CD4-positive, alpha-beta T cell (primary cell): ENCODE measurements at places on chromosomes 6 and 20.

- no peaks in the 10 kb centered on the region for H3K36me3 ChIP-seq
- H3K27me3 ChIP-seq: no peaks in the 10 kb centered on the region
- no peak overlapping the region for H3K4me3 ChIP-seq
- DNase-seq: no peak
These were observed 35.6 kb downstream of the B4GALT5 start for GRCh38 chr20:49677777-49678758.

DNA sequence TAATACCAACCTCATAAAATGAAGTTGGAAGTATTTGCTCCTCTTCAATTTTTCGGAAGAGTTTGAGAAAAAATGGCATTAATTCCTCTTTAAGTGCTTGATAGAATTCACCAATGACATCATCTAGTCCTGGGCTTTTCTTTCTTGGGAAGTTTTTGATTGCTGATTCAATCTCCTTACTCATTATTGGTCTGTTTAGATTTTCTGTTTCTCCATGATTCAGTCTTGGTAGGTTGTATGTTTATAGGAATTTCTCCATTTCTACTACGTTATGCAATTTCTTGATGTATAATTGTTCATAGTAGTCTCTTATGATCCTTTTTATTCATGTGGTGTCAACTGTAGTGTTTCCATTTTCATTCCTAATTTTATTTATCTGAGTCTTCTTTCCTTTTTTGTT is 176.9 kb upstream of the PRND start:
- no peaks in the 10 kb centered on the region for H3K4me1 ChIP-seq
- peaks cover 7% of the 10 kb centered on the region for H3K27me3 ChIP-seq
- H3K27ac ChIP-seq: no peak overlapping the region

DNA sequence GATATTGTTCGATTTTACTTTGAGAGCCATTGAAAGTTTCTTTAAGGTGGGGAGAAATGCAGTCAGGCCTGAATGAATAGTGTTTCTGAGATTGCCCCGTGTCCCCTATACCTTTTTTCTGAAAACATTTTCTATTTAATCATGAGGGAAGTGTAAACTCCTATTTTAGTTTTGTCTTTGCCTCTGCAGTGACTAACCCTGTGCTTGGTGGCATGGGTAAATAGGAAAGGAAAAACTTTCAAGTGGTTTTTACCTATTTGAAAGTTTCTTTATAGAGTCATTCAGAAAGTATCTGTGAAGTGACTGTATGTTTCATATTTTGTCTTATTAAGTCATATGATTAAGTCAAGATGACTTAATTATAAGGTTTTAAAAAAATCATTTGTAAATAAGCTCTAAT is 14.5 kb downstream of the SNRNP48 start:
- no peak overlapping the region for H3K4me3 ChIP-seq
- DNase-seq: no peak
- no peaks in the 10 kb centered on the region for H3K27me3 ChIP-seq
- H3K36me3 ChIP-seq: peaks cover 87% of the 10 kb centered on the region
- H3K4me1 ChIP-seq: no peaks in the 10 kb centered on the region

GRCh38 chr6:125808060-125808459 is 17.3 kb downstream of the NCOA7 start:
- DNase-seq: no peak
- no peak overlapping the region for H3K27ac ChIP-seq
- H3K36me3 ChIP-seq: peaks cover 5% of the 10 kb centered on the region
- no peaks in the 10 kb centered on the region for H3K27me3 ChIP-seq

- no peaks in the 10 kb centered on the region for H3K27me3 ChIP-seq
- no peaks in the 10 kb centered on the region for H3K4me1 ChIP-seq
- H3K4me3 ChIP-seq: no peak overlapping the region
- no peak for DNase-seq
- no peak overlapping the region for H3K27ac ChIP-seq
These were observed 143.8 kb upstream of the LAMA2 start for GRCh38 chr6:128739112-128739511.

DNA sequence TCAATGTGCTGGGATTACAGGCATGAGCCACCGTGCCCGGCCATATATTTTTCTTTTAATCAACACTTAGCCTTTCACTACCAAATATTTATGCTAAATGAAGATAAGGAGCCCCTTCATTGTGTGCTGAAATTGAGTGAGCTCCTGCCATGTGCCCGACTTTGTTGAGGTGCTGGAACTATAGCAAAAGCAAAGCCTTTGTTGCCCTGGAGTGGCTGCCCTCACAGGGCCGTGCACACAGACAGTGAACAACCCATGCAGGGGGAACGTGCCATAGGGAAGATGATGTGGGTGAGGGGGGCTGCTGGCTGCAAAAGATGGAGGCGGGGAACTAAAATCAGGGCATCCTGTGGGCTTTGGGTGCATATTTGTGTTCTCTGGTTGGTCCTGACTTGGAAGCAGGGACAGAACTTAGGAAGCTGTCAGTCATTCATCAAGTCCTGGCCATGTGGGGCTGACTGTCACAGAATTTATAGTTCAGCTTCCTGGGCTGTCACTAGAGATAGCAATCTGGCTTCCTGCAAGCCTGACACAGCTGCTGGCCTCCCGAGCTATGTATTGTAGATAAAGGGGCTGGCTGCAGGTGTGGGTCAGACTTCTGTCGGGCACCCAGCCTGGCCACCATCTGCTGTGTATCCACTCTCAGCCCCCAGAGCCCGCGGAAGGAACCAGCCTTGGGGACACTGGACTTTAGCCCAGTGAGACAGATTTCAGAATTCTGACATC is 56.8 kb upstream of the MPC1 start:
- H3K36me3 ChIP-seq: no peaks in the 10 kb centered on the region
- DNase-seq: no peak
- no peak overlapping the region for H3K4me3 ChIP-seq
- no peak overlapping the region for H3K27ac ChIP-seq
- H3K4me1 ChIP-seq: peaks cover 24% of the 10 kb centered on the region

DNA sequence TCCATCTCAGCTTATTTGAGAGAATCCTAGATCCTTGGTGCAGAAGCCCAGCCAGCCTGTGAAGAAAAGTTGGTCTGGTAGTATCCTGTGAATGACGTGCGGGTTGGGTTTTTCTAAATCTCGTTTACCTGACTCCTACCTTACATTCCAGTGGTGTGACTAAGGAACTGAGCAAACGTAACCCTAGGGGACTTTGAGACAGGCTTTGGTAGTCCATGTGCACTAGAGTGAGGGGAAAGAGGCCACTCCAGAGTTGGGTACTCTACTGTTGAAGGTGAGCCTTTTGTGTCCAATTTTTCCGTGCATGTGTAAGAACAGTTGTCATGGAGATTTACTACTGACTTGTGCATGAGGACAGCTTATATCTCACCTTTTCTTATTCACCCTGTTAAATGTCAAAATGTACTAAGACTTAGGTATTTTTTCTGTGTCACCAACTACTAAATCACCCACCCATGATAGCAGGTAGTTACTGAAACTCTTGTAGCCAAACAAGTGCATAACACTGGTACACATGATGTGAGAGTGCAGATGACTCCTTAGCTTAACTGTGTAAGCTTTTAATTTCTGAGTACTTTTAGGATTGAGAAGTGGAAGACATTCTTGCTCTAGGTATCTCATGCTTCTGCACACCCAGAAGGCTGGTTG is 26.3 kb upstream of the PLCG1 start:
- H3K4me1 ChIP-seq: no peaks in the 10 kb centered on the region
- H3K27me3 ChIP-seq: no peaks in the 10 kb centered on the region
- no peak for DNase-seq

GRCh38 chr20:6295127-6295866 is 172.5 kb upstream of the FERMT1 start:
- no peak overlapping the region for H3K27ac ChIP-seq
- H3K27me3 ChIP-seq: no peaks in the 10 kb centered on the region
- no peak for DNase-seq
- H3K4me3 ChIP-seq: no peak overlapping the region

- no peak overlapping the region for H3K4me3 ChIP-seq
- H3K27ac ChIP-seq: no peak overlapping the region
- H3K27me3 ChIP-seq: no peaks in the 10 kb centered on the region
- no peak for DNase-seq
- no peaks in the 10 kb centered on the region for H3K36me3 ChIP-seq
These were observed 253.6 kb downstream of the CDH26 start for GRCh38 chr20:60211618-60212463.

- DNase-seq: no peak
- no peaks in the 10 kb centered on the region for H3K27me3 ChIP-seq
- H3K27ac ChIP-seq: no peak overlapping the region
- H3K36me3 ChIP-seq: no peaks in the 10 kb centered on the region
These were observed 208.8 kb upstream of the ARG1 start for GRCh38 chr6:131363947-131364834.

DNA sequence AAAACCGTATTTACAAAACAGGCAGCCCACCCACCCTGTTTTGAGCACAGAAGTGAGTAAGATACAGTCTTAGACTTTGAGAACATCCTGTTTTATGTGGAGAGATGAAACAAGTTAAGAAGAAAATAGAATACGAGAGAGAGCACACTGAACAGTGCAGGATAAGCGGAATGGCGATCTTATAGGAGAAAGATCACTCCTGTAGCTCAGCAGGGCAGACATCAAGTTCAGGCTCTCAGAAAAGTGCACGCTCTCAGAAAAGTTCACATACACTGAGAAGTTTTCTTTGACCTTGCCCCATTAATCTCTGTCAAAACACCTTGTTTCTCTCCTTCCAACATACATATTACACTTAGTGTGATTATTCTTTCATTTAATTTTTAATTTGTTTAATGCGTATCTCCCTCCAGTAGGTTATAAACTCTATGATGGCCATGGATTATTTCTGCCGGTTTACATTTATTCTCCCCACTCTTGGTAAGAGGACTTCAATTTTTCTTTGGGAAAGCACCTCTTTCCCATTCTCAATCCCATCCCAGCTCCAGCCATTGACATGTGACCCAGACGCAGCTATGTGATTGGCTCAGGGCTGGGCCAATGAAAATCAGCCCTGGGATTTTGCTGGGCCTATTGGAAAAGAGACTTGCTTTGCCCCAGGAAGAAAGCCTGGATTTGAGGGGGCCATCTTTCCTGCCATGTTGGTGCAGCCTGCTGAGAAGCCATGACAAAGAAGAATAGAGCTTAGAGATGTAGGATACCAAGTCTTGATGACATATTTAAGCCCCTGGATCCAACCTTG is 16.2 kb downstream of the KCNB1 start:
- no peak overlapping the region for H3K4me3 ChIP-seq
- no peak overlapping the region for H3K27ac ChIP-seq
- H3K4me1 ChIP-seq: peaks cover 2% of the 10 kb centered on the region
- no peaks in the 10 kb centered on the region for H3K36me3 ChIP-seq

GRCh38 chr6:142804490-142804889 is 140.5 kb downstream of the HIVEP2 start:
- peaks cover 33% of the 10 kb centered on the region for H3K4me1 ChIP-seq
- no peak overlapping the region for H3K4me3 ChIP-seq
- DNase-seq: no peak
- no peak overlapping the region for H3K27ac ChIP-seq
- peaks cover 27% of the 10 kb centered on the region for H3K36me3 ChIP-seq

DNA sequence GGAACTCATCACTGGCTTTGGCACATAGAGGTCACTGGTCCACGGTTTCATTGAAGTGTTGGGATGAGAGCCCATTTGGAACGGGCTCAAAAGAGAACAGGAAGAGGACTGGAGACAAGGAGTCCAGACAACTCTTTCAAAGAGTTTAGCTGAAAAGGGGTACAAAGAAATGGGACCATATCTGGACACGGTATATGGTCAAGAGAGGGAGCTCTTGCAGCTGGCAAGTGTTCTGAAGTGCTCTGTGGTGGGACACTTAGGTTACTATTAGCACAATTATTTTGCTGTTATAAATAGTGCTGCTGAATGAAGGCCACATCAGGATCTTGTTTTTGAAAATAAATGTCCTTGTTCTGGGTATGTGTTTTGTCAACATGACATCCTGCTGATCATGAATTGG is 4.6 kb downstream of the SGK2 start:
- no peaks in the 10 kb centered on the region for H3K4me1 ChIP-seq
- no peaks in the 10 kb centered on the region for H3K36me3 ChIP-seq
- no peak overlapping the region for H3K4me3 ChIP-seq
- no peak overlapping the region for H3K27ac ChIP-seq

DNA sequence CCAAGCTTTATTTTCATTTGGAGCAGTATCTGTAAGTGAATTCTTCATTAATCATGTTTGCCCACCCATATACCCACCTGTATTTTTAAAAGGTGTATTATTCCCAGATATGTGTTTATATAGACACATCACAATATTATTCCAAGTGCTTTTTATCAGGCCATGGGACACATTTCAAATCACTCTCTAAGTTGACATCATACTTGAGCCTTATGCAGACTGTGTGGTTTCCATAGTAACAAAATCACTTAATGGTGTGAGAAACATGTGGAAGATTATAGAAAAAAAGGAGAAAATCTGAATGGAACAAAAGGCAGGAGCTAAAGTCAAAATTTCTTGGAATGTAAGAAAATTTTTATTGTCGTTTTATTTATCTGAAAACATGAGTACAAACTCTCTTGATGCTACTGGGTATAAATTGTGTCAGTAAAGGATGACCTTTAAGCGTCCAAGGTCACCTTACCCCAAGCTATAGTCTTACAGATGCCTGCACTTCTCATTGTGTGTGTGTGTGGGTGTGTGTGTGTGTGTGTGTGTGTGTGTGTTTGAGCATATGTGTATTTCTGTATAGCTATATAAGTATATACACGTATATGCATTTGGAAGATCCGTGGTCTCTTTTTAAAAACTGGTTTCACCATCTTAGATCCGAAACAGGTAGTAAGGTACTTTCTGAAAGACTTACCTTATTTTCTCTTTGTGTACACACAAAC is 79.8 kb upstream of the CCN6 start:
- no peak overlapping the region for H3K4me3 ChIP-seq
- peaks cover 46% of the 10 kb centered on the region for H3K4me1 ChIP-seq
- DNase-seq: no peak

- H3K36me3 ChIP-seq: no peaks in the 10 kb centered on the region
- no peaks in the 10 kb centered on the region for H3K4me1 ChIP-seq
- DNase-seq: no peak
- no peak overlapping the region for H3K4me3 ChIP-seq
- H3K27me3 ChIP-seq: peaks cover 3% of the 10 kb centered on the region
- no peak overlapping the region for H3K27ac ChIP-seq
These were observed 7.9 kb downstream of the OR2B3 start for GRCh38 chr6:29079203-29079602.

DNA sequence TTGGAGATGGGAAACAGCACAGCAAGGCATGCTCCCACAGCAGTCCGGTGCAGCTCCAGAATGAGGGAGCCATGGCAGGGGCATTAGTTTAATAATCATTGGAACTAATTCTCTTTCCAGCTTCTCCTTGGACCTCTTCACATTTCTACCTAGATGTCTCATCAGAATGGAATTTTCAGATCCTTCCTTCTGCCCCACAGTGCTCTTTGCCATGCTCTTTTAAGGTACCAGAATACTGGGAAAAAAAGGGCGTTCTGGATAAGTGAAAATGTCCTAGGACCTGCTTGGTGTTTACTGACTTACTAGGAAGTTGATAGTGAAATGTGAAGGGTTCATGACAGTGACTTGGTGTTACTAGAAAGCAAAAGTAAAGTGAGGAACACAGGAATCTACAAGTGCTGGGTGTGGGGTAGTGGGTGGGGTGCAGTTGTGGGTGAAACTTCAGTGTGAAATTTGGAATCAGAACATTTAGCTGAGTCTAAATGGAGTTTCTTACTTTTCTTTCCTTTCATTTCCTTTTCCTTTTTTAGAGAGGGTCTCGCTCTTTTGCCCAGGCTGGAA is 207.1 kb downstream of the ARID1B start:
- H3K4me3 ChIP-seq: no peak overlapping the region
- peaks cover 39% of the 10 kb centered on the region for H3K4me1 ChIP-seq
- H3K36me3 ChIP-seq: no peaks in the 10 kb centered on the region
